GM23248 (cell line): ENCODE measurements at places on chromosomes 16 and 17. TPM values are rescaled to one million over a fixed set of nuclear protein-coding genes. Genes with fewer than 3 reads are reported as not detected.

- no peak for DNase-seq
These were observed 30.4 kb downstream of the TEX2 start for GRCh38 chr17:64232466-64233262.

GRCh38 chr16:56330476-56330875 lies 94.9 kb downstream of the AMFR start:
- no peak for DNase-seq

DNA sequence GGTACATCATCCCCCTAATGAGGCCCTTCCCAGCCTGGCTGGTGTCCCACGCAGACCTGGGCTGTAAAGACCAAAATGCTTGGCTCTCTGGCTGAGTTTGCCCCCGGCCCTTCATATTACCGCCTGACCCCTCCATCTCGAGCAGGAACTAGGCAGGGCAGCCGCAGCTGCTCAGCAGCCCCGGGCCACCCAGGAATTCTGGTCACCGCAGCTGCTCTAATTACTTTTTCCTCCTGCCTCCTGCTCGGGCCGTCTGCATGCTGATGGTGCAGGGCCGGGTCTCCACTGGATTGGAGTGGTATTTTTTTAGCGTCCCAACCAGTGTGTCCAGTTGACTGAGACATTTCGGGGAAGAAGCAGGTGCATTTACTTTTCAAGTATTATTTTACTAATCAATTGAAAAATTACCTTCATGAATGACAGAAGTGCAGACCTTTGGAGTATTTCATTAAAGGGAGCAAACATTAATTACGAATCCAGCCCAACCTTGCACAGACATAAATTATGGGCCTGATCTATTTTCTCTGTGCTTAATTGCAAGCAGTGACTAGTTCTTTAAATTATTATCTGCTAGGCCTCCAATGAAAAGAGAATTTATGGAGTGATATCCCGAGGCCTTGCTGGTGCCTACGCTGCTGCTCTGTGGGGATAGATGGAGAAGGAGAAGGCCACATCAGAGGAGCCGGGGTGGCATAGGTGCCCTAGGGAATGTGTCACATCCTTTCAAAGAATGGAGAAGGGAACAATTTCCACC lies 176.2 kb downstream of the CYLD start:
- no peak for DNase-seq

DNA sequence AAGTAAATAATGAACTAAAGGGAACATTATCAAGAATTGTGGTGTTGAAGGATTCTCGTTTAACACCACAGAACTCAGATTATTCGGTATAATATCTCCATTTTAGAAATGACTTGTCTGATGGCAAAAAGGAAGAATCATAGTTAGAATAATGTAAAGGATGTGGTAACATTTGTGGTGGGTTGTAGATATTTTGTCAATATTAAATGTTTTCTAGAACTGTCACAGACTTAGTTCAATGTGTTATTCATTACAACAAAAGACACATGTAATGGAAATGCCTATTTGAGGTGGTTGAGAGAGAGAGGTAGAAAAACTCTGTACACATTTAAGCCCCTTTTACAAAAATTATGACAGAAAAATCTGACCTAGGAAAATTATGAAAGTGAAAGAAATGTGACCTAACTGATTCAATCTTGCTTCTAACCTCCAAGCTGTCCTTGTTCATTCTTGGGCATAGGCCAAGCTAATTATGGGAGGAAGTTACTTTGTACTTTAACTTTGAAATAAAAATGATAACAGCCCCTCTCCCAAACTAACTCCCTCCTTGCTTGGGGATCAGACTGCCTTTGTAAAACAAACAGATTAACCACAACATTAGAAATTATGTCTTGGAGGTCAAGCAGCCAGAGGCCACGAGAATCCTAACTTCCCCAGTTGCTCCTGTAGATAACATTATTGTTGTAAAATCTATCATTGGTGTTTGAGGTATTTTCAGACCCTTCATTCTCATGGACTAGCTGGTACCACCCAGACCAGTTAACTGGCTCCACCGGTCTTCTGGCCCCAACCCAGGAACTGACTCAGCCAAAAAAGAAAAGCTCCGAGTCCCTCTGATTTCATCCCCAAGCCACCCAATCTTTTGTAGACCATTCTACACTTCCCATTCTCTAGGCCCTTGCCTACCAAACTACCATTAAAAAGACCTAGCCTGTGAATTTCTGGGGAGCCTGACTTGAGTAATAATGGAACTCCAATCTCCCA lies 1287.8 kb upstream of the CDH8 start:
- no peak for DNase-seq

DNA sequence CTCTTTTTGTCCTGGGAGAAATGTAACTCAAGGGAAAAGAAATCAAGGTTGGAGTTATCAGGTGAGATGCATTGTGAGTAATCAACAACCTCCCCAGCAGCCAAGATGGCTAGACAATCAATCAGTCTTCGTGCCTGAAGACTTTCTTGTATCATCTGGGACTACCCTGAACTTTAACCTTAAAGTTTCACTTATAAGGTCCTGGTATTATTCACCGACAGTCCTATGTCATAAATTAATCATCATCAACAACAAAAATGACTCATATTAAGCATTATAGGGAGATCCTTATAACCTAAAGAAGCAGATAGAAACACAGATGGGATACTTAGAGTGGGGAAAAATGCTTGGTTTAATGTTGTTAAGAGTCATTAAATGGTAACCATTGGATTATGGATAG lies 7.7 kb upstream of the TEKT3 start:
- DNase-seq = no peak

- DNase-seq = peak; percentile 75
These were observed 19.7 kb upstream of the MEIOC start for GRCh38 chr17:44636562-44636961.

GRCh38 chr16:77863250-77863649 lies 74.9 kb downstream of the VAT1L start:
- DNase-seq = no peak

GRCh38 chr17:82097919-82098168 lies 192 bp downstream of the FASN start:
- DNase-seq = no peak

- no peak for DNase-seq
These were observed 200.2 kb downstream of the CCDC182 start for GRCh38 chr17:57544834-57545463.

DNA sequence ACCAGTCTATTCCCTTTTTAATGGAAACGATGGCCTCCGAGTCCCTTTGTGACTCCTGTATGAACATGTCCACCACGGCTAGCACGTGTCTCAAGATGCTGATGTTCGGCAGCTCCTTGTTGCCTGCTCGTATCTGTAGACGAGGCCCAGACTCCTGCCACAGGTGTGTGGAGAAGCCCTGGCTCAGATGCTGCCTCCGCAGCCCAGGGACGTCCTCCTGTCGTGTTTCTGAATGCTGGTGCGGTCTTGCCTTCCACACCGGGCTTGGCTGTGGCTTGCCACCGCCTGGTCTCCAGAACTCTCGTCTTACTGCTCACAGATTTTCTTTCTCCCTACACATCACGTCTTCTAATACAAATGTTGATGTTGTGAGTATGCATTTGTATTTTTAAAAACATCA lies 17.0 kb downstream of the FOXF1 start:
- DNase-seq = no peak

DNA sequence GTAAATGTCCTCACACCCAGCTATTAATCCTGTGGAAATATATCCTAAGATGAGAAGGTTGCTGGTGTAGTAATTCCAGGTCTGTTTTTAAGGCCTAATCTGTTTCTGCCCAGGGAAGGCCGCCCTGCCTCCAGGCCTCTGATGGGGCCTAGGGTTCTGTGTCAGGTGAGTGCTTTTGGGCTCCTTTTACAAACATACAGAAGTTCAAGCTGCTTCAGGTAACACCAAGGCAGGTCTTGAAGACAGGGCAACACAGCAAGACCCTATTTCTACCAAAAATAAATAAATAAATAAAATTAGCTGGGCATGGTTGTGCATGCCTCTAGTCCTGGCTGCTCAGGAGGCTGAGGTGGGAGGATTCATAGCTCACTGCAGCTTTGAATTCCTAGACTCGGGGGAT lies 9.3 kb downstream of the PPL start:
- no peak for DNase-seq

DNA sequence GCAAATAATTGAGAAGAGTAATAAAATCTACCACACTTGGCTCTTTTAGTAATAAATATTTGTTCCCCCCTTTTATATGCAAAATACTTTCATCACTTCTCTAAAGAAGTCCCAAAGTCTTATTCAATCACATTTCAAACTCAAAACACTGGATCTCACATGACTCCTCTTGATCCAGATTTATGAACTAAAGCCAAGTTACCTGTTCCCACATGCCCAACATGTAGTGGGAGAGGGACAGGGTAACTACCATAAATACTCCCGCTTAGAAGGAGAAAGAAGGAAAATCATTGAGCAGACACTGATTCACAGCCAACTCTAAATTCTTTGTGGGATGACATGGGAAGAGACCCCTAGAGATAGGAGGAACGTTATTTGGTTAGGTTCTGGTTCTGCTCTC lies 64.9 kb upstream of the PMFBP1 start:
- no peak for DNase-seq

DNA sequence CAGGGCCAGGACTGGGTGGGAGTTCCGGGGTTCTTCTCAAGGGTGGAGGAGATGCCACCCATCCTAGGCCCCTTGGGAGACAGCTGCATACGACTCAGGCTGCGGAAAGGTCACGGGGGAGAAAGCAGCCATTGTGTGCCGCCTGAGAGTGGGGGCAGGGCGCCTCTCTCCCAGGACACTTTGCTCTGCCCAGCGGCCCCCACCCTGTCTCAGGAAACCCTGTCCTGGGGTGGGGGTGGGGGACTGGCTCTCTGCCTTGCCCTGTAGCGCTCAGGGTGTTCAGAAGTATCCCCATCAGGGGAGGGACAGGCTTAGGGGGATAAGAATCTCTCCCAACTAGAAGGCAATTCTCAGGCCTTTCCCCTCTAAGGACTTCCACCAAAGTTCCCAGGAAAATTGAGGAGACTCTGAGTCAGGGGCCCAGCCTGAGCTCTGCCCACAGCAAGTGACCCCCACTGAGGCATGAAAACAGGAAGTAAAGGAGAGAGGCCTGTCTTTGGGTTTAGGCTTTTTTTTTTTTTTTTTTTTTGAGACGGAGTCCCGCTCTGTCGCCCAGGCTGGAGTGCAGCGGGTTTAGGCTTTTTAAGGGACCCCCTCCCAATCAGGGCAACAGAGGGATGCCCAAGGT lies 4.9 kb downstream of the GIT1 start:
- no peak for DNase-seq

GRCh38 chr17:50393700-50394099 lies 3.6 kb downstream of the LRRC59 start:
- DNase-seq = no peak

DNA sequence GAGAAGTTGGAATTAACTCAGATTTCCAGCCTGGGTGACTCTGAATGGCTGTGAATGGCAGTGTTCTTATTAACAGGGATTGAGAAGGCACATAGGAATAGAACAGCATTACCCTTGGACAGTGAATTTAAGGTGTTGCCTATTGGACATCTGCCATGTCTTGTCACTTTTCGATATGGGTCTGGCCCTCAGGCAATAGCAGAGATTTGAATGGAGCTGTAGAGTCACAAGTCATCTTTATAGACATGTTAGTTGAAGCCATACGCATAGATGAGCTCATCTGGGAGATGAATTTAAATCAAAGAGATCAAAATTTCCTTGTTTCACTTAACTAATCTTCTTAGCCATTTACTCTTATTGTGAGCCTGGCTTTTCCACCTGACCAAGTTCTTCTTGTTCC lies 14.9 kb upstream of the DHRS11 start:
- DNase-seq = no peak

DNA sequence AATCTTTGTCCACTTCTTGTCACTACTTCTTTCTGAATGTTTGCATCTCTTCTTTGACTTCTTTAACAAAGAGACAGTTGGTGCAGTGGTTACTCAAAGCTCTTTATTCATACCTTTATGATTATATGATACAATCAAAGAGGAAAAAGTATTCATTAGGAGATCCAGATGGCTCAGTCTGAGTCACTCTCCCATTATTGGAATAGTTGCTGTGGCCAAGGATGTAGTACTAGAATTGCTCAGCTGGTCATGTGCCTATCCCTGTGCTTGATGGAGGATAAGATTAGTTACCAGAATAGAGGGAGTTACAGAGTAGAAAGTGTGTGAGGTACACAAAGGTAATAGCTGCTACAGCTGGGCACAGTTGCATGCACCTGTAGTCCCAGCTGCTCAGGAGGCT lies 18.3 kb downstream of the BCAS3 start:
- DNase-seq = peak; percentile 38

GRCh38 chr17:27454089-27454488 lies 2.2 kb upstream of the KSR1 start:
- peak; percentile 20 for DNase-seq

GRCh38 chr16:26005336-26005735 lies 313.6 kb downstream of the HS3ST4 start:
- DNase-seq = no peak

DNA sequence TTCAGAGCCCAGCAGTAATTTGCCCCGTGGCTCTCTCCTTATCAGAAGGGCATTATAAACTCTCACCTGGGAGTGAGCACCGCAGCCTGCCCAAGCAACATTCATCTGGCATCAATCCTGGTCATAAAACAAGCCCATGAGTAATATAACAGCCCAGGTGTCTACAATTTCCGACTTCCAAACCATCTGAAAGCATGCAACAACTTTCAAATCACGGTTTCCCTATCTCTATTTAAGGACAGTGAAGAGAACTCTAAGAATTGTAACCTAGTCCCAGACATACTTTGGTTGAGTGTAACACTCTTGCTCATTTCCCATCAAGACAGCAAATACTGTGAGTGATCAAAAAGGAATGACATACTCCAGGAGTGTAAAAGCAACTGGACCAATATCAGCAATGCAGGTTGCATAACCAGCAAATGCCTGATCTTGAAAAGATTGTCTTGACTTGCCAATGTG lies 487.4 kb upstream of the SOX9 start:
- peak; percentile 89 for DNase-seq

The MC1R gene
- total RNA-seq = 5.6 and 7.7 TPM in 2 replicates

The PDILT gene
- not detected in 2 replicates for total RNA-seq

The HBQ1 gene
- total RNA-seq = not detected in 2 replicates

The OTOP2 gene
- not detected in 2 replicates for total RNA-seq

The LGALS9B gene
- total RNA-seq = not detected in 2 replicates

The GPR139 gene
- not detected in 2 replicates for total RNA-seq

The ZNF624 gene
- 2.5 and 3.1 TPM in 2 replicates for total RNA-seq

The FAM171A2 gene
- 4.6 and 4.8 TPM in 2 replicates for total RNA-seq

The AOC2 gene
- total RNA-seq = 0.13 and 0.22 TPM in 2 replicates

The PKD1 gene
- total RNA-seq = 200 and 201 TPM in 2 replicates

The MARVELD3 gene
- not detected in 2 replicates for total RNA-seq

The MAP2K3 gene
- 32.2 and 42.6 TPM in 2 replicates for total RNA-seq

The COPZ2 gene
- 148 and 179 TPM in 2 replicates for total RNA-seq

The KRTAP3-1 gene
- total RNA-seq = not detected in 2 replicates

The HASPIN gene
- total RNA-seq = 1.9 and 3.0 TPM in 2 replicates

The PARD6A gene
- 0.97 TPM in 1 of 2 replicates, not detected in the other for total RNA-seq

The KRT20 gene
- total RNA-seq = not detected in 2 replicates

The DOC2A gene
- total RNA-seq = not detected in 2 replicates
